ENCODE measurements at places on chromosomes 5 and 9.

DNA sequence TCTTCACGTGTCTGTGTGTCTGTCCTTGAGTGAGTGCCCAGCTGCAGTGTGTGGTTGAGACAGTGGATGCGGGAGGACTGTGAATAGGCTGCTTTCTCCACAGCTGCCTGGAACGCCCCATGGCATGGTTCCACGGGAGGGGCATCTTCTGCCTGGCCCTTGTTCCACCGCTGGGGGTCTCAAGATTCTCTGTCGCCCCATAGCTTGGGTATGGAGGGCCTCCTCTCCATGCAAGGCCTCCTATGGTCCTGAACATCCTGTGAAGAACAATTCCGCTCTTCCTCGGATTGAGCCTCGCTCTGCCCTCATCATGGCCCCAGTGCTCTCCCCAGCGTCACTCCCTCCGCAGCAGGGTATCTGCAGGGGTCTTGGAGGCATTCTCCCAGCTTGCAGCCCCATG lies 36.1 kb downstream of the COL5A1 start:
- no peak for DNase-seq

DNA sequence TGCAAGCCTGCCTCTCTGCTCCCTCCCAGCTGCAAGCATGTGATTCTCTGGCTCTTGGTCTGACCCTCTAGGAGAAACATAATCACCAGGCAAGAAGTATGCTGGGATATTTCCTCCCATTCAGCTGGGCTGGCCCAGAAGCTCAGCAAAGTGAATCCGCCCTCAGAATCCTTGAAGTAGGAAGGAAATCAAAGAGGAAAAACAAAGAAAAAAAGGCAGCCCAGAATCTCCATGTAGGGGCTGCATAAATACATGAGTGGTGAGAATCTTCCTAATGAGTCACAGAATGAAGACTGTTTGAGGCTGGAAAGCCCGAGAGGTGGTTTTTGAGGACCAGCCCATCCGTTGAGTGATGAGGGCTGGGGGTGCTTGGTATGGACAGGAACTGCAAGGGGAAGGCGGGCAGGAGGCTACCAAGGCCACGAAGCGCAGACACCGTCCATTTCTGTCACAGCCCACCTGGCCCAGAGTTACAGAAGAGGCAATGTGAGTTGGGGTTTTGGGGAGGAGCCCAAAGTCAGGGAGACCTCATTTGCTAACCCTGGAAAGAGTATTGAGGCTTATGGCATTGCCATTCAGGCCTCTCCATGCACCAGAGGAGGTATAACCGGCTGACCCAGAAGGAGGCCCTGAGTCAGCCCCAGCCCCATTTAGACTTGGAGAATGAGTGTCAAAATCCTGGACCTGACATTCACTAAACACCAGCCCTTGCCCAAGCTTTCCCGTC lies 33.4 kb upstream of the TGFBR1 start:
- DNase-seq, result no peak

- DNase-seq, result no peak
These were observed 240.2 kb downstream of the RFK start for GRCh38 chr9:76153902-76154629.

DNA sequence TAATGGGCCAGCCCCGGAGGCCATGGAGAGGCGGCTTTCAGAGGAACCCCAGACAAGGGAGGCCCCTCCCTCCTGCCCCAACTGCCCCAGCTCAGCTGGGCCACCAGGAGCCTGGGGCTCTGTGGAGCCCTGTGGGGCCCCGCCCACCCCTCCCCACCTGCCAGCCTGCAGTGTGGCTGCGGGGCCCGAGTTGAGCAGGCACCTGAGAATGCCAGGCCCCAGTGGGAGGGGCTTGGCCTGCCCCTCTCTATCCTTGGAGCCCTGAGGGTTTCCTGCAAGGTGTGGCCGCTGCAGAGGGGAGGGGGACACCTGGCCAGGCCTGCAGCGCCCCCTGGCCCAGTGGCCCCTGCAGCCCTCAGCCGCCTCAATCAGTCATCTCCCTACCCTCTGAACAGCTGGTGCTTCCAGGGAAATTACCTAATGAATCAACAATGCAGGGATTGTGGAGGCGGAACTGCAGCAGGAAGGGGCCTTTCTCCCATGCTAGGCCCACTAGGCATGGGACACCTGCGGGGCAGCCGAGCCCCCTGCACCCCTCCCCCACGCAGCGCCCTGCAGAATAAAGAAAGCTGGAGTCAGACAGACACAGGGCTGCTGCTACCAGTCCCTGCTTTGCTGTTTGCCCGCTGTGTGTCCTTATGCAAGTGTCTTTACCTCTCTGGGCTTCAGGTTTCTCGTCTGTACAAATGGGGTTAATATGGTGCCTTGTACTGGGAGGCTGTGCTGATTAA lies 48.0 kb downstream of the LMX1B start:
- DNase-seq, result no peak

DNA sequence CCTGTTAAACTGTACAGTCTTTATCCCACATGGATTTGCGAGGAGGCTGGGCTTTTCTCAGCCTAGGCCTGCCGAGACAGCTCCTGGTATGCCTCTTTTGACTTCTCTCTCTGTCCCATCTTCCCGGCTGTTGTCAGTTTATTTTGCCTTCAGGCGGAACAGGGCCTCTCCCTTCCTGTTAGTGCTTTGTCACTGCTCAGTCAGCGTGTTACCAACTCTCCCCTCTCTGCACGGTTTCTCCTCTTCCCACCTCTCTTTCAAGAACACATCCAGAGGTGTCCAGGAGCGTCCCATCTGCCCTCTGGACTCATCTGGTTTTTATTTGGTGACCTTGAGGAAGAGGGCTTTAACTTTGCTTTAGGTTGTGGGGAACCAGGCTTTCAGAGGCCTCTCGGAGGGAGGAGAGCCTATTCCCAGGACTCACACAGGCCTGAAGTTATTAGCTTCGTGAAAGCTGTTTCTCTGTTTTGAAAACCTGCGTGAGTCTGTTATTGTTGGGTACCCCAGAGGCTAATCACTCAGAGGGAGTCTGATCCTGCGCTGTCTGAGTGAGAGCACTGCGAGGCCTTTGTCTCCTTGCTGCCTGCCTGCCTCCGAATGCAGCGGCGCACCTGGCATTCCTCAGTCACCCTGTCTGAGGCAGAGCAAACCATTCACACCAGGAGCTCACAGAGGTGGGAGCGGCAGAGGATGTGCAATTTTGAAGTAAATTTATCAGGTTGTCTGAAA lies 234.4 kb upstream of the MPDZ start:
- no peak for DNase-seq

DNA sequence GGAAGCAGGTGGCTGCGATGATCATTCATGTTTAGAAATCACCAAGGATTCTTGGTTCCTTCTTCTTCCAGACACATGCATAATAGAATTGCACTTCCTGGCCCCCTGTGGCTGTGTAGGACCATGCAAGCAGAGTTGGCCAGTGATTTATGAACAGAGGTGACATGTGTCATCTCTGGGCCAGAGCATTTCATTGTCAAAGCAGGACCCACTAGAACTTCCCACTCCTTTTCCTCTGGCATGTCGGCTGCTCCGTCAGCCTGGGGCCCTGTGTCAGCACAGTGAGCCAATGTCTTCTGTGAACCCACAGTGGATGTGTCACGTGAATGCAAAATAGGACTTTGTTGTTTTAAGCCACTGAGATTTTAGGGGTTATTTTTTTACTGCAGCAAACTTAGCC lies 59.2 kb downstream of the HSD17B3 start:
- no peak for DNase-seq

- no peak for DNase-seq
These were observed 763 bp downstream of the TJP2 start for GRCh38 chr9:69174616-69175463.

DNA sequence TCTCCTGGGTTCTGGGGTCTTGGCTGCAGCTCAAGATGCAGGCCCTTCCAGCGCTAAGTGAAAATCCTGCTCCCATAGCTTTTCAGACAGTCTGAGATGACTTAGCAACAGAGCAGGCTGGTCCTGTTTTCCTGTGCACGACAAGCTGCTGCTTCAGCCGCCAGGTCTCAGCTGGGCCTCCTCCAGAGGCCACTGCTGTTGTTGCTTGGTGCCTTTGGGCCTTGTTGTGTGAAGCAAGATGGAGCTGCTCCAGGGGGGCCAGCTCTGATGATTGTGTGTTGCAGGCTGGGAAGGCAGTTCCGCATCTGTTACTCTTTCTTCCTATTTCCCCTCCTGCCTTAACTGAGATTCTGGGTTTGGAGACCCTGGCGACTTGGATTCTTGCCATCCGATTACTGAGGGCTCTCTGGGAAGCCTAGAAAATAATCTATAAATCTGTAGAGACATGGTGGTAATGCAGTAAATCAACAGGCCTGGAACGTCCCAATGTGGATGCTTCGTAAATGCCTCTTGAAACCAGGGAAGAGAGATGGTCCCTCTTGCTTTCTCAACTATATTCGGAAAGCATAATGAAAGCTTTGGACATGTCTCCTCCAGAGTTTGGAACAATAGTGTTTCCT lies 3.2 kb downstream of the MAP1B start:
- no peak for DNase-seq

GRCh38 chr5:42547141-42547540 lies 123.9 kb downstream of the GHR start:
- DNase-seq, result no peak

GRCh38 chr5:86885489-86886230 lies 267.9 kb downstream of the COX7C start:
- no peak for DNase-seq

- no peak for DNase-seq
These were observed 71.6 kb downstream of the PCDH1 start for GRCh38 chr5:141806626-141807025.

- no peak for DNase-seq
These were observed 1.9 kb upstream of the MRPS2 start for GRCh38 chr9:135498381-135499126.

DNA sequence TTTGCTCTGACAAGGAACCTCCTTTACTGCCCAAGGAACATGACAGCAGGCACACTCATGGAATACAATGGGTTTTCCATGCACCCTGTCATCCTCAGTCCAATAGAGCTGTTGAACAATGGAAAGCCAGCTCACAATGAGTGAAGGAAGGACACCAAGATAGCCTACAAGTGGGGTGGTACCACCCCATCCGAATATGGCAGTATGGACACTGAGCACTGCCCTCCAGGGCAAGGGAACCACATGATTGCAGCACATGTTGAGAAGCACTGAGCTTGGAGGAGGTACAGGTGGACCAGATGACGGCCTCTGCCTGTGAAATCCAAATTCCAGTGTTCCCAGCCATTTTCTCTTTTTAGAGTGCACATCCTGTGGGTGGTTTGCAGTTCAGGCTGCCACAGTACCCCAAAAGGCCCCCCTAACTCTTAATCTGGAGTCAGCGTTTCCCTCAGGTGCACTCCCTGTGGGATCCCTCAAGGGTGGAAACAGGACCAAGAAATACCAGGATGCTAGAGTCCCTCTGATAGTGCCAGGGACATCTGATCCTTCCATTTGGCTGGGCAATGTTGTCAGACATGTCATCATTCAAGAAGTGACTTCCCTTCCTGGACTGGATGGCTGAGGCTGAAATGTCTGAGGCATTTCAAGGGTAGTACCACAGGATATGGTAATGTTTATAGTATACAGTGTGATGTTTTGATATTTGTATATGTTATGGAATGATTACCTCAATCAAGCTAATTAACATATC lies 48.9 kb downstream of the SMC2 start:
- no peak for DNase-seq

- DNase-seq, result no peak
These were observed 217.7 kb downstream of the DEPDC1B start for GRCh38 chr5:60482301-60482700.

GRCh38 chr5:17396247-17396646 lies 101.8 kb upstream of the TAF11L2 start:
- DNase-seq, result no peak

DNA sequence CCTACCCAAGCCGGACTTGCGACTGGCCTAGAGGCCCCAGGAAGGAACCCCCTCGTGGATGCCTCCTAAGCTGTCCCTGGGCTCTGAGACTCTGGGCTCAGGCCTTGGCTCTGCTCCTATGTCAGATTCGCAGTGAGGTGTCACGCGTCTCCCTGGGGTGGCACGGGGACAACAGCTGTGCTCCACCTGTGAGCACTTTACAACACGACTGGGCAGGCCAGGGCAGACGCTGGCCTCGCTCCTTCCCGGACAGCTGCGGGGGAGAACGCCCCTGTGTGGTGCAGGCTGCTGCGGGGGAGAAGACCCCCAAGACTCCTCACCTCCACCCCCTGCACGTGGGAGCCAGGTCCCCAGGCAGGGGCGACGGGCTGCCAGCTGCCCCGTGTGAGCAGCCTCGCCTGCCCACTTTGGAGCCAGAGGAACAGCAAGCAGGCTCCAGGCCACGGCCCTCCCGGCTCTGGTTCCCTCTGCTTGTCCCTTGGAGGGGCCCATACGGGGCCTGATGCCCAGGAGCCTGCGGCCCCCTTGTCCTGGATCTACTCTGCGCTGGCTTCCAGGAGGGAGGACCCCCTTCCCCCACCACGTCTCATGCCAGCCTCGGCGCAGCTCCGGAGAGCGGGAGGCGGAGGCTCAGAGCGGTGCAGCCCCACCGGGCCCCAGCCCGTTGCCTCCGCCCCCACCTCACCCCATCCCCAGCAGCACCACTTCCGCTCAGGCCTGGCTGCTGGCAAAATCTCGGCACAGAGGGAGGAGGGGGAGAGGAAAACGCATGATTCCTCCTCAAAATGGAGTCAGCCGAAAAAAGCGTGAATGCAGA lies 36.0 kb downstream of the SARDH start:
- DNase-seq, result no peak

GRCh38 chr5:72658761-72659540 lies 151.7 kb upstream of the ZNF366 start:
- no peak for DNase-seq

DNA sequence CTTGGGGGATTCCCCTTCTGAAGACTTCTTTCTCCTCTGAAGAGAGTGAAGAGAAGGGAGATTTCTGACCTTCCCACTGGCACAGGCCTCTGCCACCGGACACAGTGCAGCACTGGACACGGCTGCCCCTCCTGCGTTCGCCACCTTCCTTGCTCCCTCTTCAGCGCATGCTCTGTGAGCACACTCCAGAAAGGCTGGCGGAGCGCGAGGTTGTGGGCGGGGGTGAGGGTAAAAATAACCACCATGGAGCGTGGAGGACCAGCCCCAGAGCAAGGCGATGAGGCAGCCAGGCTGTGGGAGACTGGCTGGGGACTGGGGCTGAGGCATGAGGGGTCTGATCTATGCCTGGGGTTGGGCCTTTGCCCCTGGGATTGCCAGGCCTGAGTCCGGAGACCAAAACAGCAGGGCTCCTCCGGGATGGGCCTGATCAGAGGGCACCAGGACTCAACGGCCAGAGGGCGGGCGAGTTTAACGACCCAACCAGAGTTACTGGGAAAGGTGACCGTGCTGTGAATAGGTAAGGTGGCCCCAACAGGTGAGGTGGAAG lies 97.2 kb downstream of the ROR2 start:
- DNase-seq, result no peak
